Motor neuron (in vitro differentiated cells): ENCODE measurements at places on chromosomes 13 and 19. TPM values are rescaled to one million over a fixed set of nuclear protein-coding genes. Genes with fewer than 3 reads are reported as not detected.

The MTUS2 gene
- 5.7 and 8.4 TPM in 2 replicates for total RNA-seq

The REEP6 gene
- 16.8 TPM in 2 replicates for total RNA-seq

The OR7D2 gene
- total RNA-seq, result 0.04 and 0.14 TPM in 2 replicates

DNA sequence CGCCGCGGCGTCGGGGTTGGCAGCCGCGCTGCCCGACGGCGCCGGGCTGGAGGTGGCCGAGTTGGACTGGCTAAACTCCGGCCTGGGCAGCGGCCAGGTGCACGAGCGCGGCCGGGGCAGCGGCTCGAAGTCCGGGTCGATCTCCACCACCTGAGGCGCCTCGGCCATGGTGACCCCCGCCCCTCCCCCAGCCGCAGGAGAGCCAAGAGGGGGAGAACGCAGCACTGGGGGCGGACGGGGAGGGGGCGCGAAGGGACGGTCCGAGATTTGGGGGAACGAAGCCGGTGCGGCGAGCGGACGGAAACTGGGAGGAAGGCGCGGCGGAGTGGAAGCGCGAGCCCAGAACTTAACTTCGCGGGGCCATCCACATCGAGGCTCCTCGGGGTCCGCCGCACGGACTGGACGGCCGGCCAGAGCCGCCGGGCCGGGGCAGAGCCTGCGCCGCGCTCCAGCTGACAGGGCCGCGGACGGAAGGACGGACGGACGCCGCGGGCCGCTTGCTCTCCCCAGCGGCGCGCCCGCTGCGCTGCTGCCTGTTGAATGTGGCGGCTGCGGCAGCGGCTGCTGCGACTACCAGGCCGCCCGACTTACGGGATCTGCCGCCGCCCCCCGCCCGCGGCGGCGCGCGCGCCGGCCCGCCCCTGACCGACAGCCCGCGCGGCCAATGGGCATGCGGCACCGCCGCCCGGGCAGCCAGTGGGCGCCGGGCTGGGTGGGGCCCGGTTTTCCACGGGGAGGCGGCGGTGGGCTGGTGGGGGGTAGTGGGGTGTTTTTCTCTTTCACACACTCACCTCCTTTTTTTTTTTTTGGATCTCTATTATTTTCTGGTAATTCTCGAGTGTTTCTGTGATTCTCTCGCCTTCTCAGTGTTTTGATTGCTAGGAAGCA lies at the start of gene FOXO1:
FOXO1 (minus strand) TSS at position 597 of the 888 bp plus-strand sequence; CDS start at position 168, 429 bp downstream.
- peak; percentile 85 for ATAC-seq

GRCh38 chr13:39955560-39955959 lies 300.1 kb downstream of the COG6 start:
- ATAC-seq, result no peak

DNA sequence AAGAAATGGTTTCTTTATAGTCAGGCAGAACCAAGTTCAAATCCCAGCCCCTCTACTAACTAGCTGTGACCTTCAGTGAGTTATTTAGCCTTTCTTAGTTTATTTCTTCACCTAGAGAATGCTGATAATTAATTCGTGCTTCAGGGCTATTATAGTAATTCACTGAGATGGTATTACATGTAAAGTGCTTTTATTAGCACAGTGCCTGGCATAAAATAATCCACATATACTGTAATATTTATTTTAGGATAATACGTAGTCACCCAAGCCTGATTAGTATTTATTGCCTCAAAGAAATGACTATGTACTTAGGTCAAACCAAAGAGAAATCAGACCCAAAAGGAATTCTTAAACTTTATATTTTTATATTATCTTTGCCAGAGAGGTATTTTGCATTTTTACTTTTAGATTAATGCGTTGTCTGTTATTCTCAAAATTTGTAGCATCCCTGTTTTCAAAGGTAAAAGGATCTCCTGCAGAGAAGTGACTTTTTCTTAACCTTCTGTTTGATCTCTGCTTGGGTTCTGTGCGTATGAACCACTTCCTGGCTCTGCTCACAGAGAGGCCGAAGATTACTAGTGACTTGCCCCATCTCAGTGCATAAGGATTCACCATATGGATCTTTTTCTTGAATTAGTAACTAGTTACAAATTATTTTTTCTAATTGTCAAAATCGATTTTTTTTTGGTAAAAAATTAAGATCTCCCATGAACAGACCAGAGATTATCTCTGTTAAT lies 19.7 kb downstream of the UBAC2 start:
- no peak for ATAC-seq

DNA sequence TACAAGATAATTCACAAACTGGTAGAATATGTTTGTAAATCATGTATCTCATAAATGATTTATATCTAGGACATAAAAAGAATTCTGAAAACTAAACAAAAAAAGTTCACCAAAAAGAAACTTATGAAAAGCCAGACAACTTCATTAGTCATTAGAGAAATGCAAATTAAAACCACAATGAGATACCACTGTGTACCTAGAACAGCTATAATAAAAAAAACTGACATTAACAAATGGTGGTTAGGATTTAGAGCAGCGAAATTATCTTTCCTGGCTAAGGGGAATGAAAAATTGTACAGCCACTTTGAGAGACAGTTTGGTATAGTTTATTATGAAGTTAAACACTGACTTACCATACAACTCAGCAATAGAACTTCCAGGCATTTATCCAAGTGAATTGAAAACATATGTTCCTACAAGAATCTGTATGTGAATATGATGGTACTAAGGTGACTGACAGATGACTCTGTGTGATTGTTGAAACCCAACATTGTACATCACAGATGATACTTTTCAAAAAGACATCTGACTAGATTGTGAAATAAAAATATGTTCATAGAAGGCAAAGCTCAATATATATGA lies 41.8 kb downstream of the UGGT2 start:
- ATAC-seq, result no peak

DNA sequence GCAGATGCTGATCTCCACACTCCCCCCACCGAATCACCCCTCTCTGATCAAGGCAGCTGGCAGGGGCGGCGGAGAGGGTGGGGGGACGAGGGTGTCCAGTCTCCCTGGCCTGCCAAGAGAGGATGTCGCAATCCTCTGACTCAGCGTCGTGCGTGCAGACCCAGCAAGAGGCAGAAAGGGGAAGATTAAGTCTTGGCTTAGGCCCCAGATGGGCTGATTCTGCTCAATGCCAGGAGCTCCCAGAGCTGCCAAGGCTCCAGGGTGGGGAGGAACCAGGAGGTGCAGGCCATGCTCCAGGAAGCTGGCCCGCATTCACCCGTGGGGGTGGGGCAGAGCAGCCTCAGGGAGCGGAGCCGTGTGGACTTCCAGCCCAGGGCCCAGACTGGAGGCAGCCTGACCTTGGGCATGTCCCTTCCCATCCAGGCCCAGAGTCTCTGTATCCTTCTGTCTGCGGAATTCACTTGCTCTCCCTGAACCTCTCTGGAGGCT lies 6.6 kb upstream of the BCL3 start:
- peak; percentile 96 for ATAC-seq

DNA sequence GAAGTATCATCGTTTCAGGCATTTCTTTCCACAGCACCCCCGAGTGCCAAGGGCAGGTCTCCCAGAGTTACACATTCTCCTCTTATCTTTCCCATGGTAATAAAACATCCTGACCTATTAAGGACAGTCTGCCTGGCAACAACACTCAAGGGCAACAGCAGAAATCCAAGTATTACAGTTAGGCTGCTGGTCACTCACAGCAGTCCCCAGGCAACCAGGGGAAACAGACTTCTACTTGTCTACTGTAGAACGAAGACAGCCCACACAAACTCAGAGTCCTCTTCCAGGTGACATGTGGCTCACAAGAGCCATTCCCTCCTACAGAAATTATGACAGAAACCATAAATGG lies 24.3 kb downstream of the RCBTB1 start:
- no peak for ATAC-seq

DNA sequence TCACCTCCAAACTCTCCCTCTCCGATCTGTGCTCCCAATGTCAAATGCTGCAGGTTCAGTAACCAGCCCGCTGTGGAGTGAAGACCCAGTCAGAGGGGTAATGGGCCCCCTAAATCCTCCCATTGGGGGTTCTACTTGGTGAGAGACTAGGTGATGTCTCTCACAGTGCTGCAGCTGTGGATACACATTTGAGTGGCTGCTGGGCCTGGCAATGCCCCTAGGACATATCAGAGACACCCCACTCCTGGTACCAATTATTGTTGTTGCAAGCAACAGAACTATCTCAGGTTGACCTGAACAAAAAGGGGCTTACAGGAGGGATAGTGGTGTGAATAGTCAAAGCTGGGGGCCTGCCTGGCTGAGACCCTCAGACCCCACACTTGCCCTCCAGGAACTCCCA lies 4.6 kb downstream of the MATK start:
- no peak for ATAC-seq

DNA sequence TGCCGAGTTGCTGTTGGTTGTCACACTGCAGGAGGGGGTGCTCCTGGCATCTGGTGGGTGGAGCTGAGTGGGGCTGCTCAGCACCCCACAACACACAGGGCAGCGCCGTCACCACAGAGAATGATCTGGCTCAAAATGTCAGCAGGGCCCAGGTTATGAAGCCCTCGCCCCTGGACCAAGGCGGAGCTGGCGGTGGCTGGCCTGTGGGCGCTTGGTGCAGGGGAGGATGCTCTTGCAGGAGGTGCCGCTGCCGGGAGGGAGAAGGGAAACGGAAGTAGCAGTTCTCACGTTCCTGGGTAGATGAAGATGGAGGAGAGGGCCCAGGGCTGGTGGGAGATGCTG lies 14.2 kb upstream of the LENG8 start:
- ATAC-seq, result no peak

DNA sequence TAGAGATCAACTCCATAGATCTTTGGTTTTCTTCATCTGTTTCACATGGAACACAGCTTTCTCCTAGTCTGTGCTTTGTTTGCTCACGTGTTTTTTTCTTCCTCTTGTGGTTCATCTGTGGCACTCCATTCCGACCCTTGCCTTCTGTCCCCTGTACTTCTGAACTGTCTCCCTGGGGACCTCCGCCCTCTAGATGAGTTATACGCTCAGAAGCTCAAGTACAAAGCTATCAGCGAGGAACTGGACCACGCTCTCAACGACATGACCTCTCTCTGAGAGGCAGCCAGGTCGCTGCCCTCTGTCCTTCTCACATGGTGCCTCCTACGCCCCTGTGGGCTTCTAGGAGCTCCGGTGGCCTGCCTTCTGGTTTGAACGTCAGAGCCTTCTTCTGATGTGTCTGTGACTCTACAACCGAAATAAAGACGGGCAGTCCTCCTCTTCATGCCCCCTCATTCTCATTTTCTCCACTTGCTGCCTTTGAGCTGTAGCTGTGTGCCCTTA lies 16.6 kb upstream of the RAB8A start:
- no peak for ATAC-seq

DNA sequence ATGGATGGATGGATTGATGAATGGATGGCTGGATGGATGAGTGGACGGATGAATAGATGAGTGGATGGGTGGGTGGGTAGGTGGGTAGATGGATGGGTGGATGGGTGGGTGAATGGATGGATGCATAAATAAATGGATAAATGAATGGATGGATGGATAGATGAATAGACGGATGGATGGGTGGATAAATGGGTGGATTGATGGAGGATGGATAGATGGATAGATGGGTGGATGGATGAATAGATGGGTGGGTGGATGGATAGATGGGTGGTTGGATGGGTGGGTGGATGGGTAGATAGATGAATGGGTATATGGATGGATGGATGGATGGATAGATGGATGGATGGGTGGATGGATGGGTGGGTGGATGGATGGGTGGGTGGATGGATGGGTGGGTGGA lies 84.9 kb upstream of the ZNF536 start:
- ATAC-seq, result no peak

GRCh38 chr19:53532362-53532761 lies 5.6 kb upstream of the ZNF331 start:
- no peak for ATAC-seq

- ATAC-seq, result no peak
These were observed 26.4 kb upstream of the HNRNPA1L2 start for GRCh38 chr13:52615812-52616211.
